ENCODE measurements at places on chromosomes 12 and 14.

GRCh38 chr12:29208936-29209701 is 60.0 kb downstream of the FAR2 start:
- no peak for DNase-seq

DNA sequence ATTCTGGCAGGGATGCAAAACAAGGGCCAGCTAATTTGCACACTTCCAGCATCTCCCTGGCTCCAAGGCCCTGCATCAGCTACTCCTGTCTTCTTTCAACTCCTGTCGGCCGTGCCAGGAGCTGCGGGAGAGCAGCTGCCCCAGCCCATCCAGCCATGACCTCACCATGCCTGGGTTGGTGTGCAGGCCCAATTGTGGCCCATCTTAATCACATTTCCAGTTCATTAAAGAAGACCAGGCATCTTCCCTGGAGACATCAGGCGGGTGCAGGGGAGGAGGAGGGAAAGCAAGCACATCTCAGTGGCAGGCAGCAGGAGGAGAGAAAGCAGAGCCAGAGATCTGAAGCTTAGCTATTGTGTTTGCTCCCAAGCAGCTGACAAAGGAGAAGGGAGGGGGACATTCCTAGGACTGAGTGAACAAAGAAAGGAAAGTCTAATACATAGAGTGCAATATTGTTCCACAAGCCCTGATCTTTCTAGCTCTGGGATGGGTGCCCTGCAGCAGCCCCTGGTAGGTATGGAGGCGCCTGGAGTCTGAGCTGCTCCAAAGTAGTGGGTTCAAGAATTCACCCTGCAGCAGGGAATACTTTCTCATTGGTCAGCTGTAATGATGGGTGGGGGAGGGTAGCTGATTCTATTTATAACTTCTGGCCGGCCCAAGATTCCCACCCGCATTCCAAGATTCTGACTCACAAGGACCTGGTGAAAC is 40.1 kb downstream of the VWF start:
- DNase-seq = peak; percentile 94

DNA sequence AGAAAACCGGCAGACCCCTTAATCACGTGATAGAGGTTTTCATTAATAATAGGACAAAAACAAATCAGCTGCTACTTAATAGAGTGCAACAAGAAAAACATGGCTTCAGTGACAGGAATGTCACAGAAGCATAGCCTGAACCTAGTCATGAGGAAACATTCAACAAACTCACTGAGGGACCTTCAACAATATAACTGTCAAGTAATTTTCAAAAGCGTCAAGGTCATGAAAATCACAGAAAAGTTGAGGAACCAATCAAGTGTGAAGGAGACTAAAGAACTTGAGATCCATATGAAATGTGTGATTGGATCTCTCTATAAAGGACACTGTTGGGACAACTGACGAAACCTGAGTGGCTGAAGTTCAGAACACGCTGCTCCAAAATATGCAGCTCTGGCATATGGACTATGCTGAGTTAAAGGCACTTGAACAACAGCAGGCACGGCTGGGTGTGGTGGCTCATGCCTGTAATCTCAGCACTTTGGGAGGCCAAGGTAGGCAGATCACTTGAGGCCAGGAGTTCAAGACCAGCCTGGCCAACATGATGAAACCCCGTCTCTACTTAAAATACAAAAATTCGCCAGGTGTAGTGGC is 16.3 kb downstream of the NDUFA12 start:
- DNase-seq = no peak

DNA sequence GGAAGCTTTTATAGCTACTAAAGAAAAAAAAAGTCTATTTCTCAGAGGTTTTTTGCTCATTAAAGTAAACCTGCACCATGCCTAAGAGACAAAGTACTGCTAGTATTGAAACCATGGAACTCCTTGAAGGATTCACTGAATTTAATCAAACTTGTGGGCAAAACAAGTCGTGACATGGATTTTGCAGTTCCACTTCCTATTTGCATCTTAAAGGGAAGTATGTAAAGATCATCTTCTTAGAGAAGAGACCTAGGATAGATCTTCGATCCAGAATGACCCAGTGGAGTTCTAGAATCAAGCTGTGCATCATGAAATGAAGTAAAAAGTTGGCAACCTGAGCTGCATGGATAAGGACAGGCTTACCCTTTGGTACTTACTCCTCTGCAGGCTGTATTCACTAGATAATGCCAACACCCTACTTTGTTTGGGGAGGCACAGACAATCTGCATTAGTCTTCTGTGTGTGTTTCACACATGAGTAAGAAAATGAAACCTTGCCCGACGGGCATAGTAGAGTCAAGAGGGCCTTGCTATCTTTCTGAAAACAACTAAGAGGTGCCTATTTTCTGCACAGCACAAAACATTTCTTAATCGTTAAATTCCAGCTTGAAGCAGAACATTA is 1.9 kb downstream of the GNG2 start:
- no peak for DNase-seq
